ENCODE measurements at places on chromosomes 12 and 14.
A peak's percentile ranks its signal among the peaks of the same experiment; 100 is the strongest.

DNA sequence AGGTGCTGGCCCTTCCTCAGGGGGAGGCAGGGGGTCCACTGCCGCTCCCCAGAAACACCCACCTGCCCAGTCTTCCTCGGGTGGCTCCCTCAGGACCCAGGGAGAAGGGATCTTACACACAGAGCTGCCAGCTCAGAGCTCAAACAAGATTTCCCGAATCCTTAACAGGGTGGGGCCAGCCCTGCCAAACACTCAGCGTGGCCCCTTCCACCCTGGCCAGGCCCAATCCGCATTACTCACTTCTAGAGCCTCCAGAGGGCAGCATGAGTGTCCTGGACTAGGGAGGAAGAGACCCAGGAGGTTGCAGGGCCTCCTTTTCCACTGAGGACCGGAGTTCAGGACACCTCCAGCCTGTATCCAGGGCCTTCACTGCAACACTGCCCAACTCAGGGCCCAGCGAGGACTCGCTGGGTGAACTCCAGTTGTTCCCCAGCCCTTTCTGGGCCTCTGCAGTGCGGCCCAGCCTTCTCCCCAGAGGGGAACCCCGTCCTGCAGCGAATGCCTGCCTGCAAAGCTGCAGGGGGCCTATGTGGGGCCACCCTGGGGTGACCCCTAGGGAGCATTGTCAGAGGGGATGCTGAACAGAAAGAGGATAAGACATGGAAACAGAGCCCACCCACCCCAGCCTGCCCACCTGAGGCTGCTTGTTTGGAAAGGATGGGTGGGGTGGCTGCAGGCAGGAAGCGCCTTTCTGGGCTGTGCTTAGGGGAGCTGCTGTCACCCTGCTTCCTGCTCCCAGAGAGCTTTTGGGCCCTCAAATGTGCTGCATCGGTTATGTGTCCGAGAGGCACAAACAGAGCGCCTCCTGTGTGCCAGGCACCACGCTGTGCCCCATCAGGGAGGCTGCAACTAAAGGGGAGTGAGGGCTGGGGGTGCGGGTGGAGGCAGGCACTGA is 43.8 kb downstream of the CCNK start:
- DNase-seq = no peak

- peak; percentile 17 for DNase-seq
These were observed 19.3 kb downstream of the ZC2HC1C start for GRCh38 chr14:75088566-75089373.

DNA sequence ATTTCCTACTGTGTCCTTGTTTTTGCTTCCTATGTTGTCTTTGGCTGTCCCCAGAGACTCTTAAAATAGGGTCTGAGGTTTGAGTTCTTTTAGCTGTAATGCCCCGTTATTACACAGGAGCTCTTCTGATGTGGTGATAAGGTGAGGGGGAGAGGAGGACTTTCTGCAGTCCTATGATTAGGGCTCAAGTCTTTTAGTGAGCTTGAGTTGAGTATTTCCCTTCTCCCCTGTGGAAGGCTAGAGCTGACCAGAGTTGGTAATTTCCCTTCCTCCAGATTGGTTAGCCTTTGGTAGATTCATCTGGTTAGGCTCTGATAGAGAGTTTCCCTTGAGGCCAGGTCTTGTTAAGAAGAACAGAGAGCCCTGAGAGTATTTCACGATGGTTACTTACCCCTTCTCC is 4.3 kb upstream of the HIF1A start:
- no peak for DNase-seq

DNA sequence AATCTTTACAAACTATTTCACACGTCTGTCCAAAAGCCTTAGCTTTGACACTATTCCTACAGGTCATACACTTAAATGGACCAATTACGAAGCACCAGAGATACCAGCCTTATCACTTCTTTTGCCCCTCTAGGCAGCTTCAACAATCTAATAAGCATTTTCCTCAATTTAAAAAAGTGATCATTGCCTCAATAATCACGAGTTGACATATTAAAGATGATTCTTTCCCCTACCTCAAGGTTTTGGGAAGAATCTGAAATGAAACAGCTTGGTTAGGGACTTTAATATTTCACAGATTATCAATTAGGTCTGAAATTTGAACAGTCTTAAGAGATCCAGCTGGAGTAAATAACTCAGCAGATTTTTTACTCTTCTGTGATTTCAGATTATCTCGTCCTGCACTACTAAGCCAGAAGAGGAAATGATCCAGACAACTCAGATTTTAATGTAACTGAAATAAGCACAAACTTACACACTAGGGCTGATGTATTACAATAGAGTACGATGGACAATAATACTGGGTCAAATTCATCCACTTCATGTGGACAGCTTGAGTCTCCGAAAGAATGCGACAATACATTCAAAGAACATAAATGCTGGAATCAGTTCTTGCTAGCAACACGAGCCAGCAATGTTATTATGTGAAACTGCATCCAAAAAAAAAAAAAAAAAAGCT is 15.9 kb downstream of the UBE2N start:
- no peak for DNase-seq

- no peak for DNase-seq
These were observed 81.9 kb upstream of the MAX start for GRCh38 chr14:65184032-65184764.

All from CD4-positive, alpha-beta T cell (primary cell).